AG08395 (cell line): ENCODE measurements at places on chromosomes 2 and 18.
A peak's percentile ranks its signal among the peaks of the same experiment; 100 is the strongest.

DNA sequence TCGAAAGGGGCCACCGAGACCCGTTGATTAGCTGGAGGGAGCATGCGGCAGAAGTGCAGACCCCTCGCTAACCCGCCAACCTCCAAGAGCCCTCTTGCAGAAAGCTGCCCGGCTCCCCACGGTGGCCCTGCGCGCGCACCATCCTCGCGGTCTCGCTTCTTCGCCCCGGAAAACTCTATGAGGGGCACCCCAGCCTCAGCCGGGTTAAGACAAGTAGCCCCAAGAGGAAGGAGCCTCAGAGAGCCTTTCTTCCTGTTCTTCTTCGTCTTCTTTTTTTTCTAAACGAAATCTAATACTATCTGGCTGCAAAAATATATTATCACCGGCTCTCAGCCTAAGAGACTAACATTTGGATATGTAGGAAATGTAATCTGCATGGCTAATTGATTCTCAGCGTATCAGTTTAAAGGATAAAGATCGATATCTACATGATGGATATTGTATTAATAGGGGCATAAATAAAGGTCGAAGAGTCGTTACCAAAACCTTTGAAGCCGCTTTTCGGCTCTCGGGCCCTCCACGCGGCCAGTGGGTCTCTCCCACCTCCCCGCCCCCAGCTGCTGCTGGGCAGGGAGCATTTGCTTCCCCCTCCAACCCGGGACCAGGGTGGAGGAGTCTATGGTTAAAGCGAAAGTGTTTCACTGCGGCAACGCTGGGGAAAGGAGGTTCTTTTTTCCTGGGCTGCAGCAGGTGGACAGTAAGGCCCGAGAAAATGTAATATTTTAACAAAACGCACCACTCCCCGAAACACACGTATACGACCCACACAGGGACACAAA lies 6.1 kb upstream of the PAX3 start:
- no peak for DNase-seq

DNA sequence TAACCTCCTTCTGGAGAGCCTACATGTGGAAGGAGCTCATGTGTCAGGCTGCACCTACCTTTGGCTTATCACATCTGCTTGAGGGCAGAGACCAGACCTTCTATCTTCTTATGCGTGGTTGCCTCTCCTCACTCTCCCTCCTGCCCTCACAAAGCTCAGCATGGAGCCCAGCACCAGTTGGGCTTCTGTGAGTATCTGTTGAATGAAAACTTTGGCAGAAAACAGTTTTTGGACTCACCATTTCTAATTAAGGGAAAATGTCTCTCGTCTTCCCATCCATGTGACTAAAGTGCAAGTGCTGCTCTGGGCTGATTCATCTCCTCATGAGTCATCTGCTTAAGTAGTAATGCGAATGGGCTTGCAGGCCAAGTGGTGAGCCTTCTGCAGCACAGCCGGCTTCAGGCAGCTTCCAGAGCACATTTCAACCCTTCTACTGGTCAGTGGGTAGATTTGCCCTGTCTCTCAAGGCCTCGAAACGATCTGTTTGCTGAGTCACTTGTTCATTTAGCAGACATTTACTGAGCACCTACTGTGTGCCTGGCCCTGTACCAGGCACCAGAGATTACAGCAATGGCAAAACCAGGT lies 102.6 kb downstream of the VSNL1 start:
- peak; percentile 96 for DNase-seq

GRCh38 chr2:69499966-69500365 lies 62.7 kb upstream of the NFU1 start:
- DNase-seq = no peak

DNA sequence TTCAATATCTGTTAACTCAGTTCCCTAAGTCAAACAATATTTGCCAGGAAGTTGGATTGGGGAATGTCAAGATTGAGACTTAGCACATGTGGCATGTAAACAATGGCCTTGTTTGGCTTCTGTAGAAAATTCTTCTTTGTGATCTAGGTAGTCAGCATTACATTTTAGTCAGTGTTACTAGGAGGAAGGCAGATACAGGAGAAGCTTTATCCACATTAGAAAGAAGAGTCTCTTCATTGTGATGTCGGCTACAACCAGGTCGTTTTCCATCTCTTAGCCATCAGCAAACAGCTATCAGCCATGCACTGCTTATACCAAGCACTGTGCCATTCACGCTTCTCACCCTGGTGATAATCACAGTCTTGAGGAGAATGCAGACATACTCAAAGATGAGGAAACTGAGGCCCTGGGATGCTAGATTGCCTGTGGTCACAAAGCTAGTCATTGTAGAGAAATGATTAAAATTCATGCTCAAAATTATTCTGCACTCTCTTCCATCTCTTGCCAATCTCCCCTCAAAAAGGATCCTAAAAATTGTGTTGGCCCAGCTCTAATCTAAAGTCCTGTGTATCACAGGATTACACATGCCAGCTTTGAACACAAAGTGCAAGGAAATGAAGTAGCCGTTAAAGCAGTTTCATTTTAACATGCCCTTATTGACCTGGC lies 3.2 kb downstream of the GALNT5 start:
- no peak for DNase-seq

DNA sequence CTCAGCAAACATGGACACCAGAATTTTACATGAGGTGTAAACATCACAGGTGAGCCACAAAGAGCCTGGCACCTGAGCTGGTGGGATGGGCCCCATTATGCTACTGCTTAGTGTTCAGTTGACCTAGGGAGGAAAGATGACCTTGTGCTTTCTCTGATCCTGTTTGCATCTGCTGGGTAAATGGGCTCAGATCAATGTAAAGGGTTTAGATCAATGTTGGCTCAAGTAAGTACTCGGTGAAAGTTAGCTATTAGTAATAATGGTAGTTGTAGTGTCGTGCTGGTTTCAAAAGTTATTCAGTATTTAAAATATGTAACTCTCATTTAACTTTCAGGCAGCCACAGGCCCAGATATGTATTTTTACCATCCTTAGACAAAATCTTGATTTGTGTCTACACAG lies 19.8 kb downstream of the ABHD3 start:
- no peak for DNase-seq

GRCh38 chr2:54073796-54074195 lies 41.6 kb upstream of the ACYP2 start:
- DNase-seq = no peak

DNA sequence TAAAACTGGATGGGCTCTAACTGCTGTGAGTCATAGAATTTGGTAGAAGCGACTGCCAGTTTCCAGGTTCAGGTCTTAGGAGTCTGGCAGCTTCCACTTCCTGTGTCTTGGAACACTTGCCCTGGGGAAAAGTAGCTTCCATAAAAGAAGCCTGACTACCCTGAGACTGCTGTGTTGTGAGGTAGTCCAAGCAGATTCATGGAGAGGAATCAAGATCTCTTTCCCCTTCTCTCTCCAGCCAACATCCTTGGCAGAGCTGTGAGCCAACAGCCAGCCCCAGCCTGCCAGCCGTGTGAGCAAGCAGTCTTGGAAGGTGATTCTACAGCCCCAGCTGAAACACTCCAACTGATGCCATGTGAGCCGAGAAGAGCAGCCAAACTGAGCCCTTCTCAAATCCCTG lies 33.7 kb downstream of the SLC20A1 start:
- DNase-seq = peak; percentile 56

- no peak for DNase-seq
Measured at GRCh38 chr2:65450393-65450792, 18.0 kb upstream of the SPRED2 start.

DNA sequence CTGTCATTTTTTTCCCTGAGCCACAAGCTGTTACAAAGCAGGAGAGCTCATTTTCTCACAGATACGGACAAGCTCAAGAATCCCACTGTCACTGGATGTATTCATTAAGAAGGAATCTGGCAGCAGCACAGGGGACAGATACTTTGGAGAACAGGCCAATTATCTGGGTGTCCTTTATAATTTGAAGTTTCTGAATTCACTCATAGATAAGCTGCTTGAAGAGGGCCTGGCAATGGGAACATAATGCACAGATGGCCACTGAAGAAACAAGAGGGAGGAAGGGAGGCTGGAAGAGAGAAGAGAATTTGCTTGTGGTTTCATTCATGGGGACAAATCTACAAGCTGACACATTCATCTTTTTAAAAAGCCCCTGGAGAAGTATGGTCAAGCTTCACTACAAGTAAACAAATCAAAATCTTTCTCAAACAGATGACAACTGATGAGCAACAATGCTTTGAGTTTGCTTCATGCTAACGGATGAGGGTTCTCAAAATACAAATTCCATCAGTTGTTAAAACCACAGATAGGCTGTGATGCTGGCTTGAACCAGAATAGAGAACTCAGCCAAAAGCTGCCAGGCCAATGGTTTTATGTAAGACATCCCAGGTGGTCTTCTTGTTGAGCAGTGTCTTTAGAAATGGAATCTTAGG lies 11.9 kb downstream of the BCL2 start:
- no peak for DNase-seq

DNA sequence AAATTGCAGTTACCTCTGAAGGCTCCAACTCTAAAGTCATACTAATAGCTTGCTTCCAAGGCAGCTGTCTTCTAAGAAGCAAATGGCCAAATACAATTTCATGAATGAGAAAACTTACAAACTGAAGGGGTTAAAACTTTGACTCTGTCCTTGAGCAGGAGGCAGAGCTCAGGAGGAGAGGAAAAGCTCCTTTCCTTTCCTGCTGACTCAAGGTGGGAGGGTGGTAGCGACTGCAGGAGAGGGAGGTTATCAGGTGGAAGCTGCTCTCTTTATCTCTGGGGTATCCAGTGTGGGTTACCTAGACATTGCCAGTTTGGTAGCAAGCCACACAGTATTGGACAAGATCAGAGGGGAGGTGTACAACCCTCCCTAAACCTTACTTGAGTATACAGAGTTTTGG lies 2.7 kb upstream of the EFEMP1 start:
- no peak for DNase-seq

- no peak for DNase-seq
Measured at GRCh38 chr2:14292964-14293363, 339.6 kb upstream of the LRATD1 start.

DNA sequence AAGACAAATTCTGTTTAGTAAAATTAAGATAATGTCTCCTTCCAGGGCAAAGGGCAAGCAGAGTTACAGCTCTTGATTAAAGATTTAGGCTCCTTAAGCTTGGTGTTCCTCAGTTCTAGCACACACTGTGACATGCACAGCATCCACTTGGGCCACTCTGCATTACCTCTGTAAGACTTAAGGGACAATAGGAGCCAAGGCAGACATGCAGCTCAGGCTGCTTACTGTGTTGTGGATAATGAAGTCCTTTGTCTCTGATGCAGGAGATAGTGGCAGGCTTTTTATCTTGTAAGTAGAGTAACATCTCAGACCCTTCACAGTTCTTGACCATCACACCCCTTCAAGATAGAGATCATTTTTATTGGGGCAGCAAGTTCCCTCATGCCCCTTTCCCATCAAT lies 31.2 kb downstream of the RBM45 start:
- DNase-seq = no peak

DNA sequence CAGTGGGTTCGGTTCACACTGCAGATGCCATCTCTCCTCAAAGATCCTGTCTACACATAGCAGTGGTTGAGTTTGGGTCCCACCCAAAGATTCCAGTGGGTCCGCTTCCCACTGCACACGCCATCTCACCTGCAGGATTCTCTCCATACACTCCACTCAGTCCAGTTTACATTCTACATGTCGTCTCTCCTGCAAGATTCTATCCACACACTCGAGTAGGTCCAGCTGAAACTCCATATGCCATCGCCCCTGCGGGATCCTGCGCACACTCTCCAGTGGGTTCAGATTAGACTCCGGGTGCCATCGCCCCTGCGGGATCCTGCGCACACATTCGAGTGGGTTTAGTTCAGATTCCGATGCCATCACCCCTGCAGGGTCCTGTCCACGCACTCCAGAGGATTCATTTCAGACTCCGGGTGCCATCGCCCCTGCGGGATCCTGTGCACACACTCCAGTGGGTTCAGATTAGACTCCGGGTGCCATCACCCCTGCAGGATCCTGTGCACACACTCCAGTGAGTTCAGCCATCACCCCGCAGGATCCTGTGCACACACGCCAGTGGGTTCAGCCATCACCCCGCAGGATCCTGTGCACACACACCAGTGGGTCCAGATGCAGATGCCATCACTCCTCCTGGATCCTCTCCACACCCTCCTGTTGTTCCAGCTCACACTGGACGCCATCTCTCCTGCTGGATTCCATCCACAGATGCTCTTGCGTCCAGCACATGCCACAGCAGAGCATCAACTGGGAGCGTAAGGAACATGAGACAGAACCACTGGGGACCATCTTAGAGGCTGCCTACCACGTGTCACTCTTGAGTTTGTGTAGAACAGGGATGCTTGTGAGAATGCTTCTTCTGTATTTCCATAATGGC lies 3.0 kb upstream of the PXDN start:
- no peak for DNase-seq

- no peak for DNase-seq
Measured at GRCh38 chr2:219636941-219637841, 9.8 kb downstream of the SLC4A3 start.

DNA sequence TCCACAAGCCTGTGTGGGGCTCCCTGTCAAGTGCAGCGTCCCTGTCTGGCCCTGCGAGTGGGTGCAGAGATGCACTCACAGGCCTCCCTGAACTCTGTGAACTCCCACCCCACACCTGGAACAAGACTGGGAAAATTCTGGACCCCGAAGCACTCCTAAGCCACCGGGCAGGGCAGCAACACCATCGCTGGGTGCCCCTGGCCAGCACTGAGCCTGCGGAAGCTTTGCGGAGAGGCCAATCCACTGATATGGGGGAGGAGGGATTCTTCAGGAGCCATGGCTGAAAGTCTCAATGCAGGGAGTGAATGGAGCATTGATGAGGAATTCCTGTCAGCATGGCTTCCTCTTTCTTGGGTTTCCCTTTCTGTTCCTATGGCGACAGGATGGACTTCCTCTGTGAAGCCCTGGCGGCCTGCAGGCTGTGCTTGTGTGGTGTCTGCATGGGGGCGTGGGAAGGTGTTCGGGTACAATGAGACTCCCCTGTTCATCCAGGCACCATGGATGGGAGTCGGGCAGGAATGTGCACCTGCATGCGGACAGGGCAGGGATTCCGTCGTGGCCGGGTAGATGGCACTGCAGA lies 15.1 kb downstream of the TRIB2 start:
- no peak for DNase-seq

- peak; percentile 42 for DNase-seq
Measured at GRCh38 chr18:12656938-12657683, 796 bp downstream of the SPIRE1 start.

DNA sequence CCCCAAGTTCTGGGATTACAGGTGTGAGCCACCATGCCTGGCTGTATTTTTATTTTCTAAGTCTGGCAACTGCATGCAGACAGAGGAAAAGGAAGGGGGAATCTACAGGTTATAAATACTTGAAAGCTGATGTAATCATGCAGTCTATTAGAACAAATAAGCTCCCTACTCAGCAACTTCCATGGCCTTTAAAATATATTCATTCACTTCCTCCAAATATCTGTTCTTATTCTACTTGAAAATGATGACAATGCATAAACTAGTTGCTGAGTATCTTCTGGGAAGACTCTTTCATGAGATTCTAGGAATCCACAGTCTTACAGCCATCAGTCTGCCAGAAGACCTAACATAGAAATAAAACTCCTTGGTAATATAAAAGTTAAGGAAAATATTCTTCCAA lies 66.9 kb upstream of the NCKAP5 start:
- no peak for DNase-seq

DNA sequence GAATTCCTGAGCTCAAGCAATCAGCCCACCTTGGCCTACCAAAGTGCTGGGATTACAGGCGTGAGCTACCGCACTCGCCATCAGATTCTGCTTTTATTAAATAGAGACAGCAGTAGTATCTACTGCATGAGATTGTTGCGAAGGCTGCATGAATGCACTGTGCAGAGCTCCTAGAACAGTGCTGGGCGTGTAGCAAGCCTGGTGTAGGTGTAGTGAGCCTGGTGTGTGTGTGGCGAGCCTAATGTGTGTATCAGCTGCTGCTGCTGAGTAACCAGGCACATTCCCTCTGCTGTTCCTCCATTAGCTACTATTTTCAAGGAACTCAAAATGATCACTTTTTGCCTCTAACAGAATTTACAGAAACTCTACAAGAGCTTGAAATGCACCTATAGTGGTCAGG lies 57.6 kb downstream of the PTPRM start:
- no peak for DNase-seq
